Vagina (tissue), 2 donors: ENCODE measurements at places on chromosomes 3 and 15.

- no peak for DNase-seq
These were observed 9.8 kb downstream of the ARPP19 start for GRCh38 chr15:52559022-52559421.

- peak; percentile 32 for DNase-seq
These were observed 141.4 kb upstream of the TOPAZ1 start for GRCh38 chr3:44100298-44100695.

- no peak for DNase-seq
These were observed 22.0 kb upstream of the ARPP21 start for GRCh38 chr3:35617370-35617769.

GRCh38 chr15:52858782-52859176 is 68.6 kb upstream of the ONECUT1 start:
- DNase-seq, result no peak

GRCh38 chr3:46409739-46410489 is 2.9 kb downstream of the CCRL2 start:
- DNase-seq, result no peak

DNA sequence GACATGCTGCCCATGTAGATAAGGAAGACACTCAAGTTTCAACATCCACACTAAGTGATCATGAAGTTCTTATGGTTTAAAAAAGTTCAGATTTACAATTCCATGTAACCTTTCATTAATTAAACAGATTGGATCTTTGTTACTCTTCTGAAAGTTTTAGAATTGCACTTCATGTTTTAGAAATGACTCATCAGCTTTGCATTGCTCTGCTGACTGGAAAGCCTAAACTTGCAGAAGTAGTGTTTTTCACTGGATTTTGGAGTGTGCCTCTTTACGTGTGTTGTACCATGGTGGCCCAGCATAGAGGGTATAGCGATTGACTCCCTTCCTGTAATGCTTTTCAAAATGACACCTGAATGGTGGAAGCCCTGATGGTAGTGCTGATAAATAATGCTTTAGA is 157.9 kb downstream of the BBX start:
- no peak for DNase-seq

GRCh38 chr15:63983061-63983711 is 63.1 kb downstream of the DAPK2 start:
- no peak for DNase-seq

DNA sequence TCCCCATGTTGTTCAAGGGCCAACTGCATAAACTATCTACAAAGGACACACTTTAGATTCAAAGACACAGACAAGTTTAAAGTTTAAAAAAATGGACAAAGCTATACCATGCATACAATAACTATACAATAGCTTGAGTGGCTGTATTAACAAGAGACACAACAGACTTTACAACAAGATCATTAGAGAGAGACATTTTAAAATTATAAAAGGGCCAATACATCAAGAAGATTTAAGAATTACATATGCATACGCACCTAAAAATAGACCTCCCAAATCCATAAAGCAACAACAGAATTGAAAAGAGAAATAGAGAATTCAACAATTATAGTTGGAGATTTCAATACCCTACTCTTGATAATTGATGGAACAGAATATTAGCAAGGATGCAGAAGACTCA is 79.4 kb downstream of the XXYLT1 start:
- no peak for DNase-seq

- no peak for DNase-seq
These were observed 277.1 kb upstream of the GBE1 start for GRCh38 chr3:82038556-82038955.

- DNase-seq, result no peak
These were observed 186.7 kb downstream of the NFKBIZ start for GRCh38 chr3:102036017-102036416.

- DNase-seq, result no peak
These were observed 48.8 kb downstream of the ZNF710 start for GRCh38 chr15:90049666-90050604.
